ENCODE measurements at places on chromosomes 7 and 10.

GRCh38 chr7:35450456-35451214 is 196.7 kb upstream of the TBX20 start:
- DNase-seq = no peak

- no peak for DNase-seq
These were observed 335.1 kb upstream of the SEMA3A start for GRCh38 chr7:84529480-84530205.

DNA sequence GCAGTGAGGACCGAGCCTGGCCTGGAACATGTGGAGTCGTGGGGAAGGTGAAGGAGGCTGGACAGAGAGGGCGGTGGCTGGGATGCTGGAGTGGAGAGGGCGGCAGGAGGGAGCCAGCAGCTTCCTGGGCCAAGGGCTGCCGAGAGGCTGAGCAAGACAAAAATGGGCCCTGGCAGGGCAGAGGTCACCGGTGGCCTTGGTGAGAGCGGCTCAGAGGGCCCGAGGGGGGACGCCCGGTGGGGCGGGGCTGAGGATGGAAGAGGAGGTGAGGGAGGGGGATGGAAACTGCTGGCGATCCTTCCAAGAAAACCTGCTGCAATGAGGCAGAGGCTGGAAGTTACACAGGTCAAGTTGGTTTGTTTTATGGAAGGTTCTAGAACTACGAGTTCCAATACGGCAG is 69.5 kb downstream of the ELFN1 start:
- no peak for DNase-seq

DNA sequence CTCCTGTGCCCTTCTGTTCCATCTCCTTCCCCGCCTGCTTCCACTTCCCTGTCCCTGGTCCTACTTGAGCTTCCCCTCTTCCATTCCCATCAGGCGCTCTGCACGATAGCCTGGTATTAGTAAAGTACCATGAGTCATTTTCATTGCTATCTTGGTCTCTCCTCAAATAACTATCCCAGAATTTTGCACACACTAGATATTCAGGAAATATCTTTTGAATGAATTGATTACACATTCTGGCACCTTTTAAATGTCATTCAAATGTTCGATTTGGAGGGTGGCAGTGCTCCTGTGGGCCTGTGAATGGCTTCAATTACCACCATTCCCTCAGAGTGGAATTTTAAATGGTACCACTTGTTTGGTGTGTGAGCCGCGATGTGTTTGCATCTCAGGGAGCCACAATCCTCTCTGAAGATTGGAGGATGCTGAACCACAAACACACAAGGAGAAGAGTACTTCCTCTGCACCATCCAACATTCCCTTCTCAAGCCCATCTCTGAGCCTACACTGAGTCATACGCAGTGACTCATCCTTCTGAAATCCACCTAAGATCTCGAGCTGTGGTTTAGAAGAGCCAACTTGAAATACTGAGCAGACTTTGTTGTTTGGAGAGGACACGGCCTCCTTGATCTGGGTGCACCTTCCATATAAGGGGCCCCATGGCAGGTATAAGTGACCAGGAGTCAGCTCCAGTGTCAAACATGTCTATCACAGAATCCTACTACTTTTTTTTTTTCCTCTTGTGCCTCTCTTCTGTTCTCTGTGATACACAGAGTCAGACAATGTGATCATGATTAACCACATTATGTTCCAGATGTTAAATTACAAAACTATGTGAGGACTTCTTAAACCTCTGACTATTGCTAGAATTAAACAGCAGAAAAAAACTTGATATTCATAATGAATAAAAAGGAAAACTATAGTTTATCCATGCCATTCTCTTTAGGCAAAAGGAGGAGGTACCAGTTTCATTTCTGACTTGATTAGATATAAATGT is 81.9 kb downstream of the BMPER start:
- DNase-seq = no peak

- DNase-seq = no peak
These were observed 121.2 kb downstream of the ZMIZ1 start for GRCh38 chr10:79189853-79190435.

DNA sequence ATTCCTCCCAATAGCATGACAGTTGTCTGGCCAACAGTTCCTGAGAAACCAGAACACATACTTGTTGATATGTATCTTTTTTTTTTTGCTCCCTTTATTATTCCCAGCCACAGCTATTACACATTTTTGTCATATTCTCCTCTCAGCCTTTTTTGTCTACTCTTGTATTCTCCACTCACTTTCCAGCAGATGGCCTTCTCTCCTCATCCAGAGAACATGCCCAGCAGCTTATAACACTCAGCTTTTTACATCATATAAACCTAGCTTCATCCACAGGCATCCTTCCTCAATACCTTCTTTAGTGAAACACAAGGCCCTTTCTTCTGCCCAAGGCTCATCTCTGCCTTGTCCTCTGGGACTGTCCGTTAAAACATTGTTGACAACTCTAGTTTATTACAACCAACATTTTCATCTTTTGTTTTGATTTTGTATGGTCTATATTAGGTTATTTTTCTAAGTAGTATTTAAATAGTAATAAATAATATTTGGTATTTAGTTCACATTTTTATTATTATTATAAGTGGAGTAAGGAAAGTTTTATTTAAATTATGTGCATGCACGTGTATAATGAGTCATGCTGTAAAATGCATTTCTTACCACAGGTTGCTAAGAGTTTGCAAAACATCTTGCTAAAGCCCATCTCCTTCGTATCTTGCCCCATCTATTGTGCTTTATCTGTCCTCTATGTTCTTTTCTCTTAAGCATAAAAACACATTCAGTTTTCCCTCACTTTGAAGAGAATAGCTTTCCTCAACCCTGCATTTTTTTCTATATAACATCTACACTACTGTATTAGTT is 101.5 kb downstream of the ORC5 start:
- DNase-seq = no peak

DNA sequence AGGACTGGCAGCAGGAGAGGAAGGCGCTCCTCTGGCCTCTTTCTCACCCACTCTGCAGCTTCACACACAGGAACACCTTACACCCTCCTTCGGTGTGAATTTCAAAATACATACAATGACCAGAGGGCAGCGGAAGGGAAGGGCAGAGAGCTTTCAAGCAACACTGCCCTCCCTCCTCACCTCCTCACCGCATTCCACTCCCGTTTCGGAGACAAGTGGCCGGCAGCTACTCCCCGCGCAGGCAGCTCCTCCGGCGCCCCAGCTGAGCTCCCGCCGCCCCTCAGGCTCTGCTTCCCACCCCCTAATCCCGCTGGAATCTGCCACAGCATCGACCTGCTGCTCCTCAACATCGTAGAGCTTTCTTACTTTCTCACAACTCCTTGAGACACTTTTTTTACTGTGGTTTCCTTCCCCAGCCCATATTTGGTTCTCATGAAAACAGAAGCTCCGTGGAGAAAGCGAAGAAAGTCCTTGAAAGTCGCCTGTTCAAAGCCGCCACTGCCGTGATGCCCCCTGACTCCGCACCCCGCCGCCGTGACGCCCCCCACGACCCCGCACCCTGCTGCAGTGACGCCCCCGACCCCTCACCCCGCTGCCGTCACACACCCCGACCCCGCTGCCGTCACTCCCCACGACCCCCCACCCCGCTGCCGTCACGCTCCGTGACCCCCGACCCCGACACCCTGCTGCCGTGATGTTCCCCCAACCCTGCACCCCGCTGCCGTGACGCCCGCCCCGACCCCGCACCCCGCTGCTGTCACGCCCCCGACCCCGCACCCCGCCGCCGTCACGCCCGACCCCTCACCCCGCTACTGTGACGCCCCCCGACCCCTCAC is 14.6 kb upstream of the GPER1 start:
- DNase-seq = no peak

DNA sequence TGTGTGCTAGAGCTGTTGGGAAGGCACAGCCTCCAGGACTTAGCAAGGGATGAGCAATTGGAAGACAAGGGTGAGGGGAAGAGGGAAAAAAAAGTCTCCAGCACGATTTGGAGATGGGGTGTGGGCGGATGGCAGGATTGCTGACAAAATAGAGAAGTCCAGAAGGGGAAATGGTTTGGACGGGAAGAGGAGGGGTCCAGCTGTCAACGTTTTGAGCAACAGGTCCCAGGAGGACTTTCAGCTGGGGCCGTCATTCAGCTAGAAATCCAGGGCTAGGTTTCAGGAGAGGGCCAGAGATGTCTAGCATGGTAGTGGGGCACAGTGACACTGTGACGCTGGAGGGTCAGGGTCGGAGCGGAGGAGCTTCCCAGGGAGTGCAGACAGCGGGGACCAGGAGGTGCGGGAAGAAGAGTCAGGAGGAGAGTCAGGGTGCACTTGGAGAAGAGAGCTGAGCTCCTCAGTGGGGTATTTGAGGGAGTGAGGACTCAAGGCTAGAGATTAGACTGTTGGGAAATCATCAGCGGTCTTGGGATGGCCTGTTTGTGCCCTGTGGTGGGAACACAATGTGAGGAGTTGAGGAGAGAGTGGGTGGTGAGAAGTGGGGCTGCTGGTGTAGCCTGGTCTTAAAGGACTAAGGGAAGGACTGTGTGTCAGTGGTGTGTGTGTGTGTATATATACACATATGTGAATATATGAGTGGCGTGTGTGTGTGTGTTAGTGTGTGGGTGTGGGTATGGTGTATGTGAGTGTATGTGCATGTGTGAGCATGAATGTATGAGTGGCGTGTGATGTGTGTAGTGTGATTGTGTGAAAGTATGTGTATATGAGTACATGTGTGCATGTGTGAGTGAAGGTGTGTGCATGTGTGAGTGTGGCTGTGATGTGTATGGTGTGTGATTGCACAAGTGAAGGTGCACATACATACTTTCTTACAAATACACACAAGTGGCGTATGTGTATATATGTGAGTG is 3.8 kb downstream of the ZYX start:
- DNase-seq = no peak

Data from neural crest cell (in vitro differentiated cells).